Activated CD8-positive, alpha-beta T cell treated with anti-CD3 and anti-CD28 coated beads for 36 hours (primary cell): ENCODE measurements at places on chromosomes 1 and 21. TPM values are rescaled to one million over a fixed set of nuclear protein-coding genes. Genes with fewer than 3 reads are reported as not detected.

SH2D2A gene
- total RNA-seq = 297 TPM

CEP104 gene
- 29.3 TPM for total RNA-seq

UBL4B gene
- not detected for total RNA-seq

TNFAIP8L2 gene
- total RNA-seq = 16.1 TPM

PTGS2 gene
- not detected for total RNA-seq

KRTAP10-3 gene
- not detected for total RNA-seq
